ENCODE measurements at places on chromosomes 3 and 15. TPM values are rescaled to one million over a fixed set of nuclear protein-coding genes. Genes with fewer than 3 reads are reported as not detected.

GRCh38 chr15:93861956-93862741, 369.2 kb upstream of the MCTP2 start:
- no peak overlapping the region for H3K27ac ChIP-seq
- no peak overlapping the region for H3K4me3 ChIP-seq
- no peaks in the 10 kb centered on the region for H3K36me3 ChIP-seq
- no peaks in the 10 kb centered on the region for H3K4me1 ChIP-seq
- H3K27me3 ChIP-seq, result no peaks in the 10 kb centered on the region

DNA sequence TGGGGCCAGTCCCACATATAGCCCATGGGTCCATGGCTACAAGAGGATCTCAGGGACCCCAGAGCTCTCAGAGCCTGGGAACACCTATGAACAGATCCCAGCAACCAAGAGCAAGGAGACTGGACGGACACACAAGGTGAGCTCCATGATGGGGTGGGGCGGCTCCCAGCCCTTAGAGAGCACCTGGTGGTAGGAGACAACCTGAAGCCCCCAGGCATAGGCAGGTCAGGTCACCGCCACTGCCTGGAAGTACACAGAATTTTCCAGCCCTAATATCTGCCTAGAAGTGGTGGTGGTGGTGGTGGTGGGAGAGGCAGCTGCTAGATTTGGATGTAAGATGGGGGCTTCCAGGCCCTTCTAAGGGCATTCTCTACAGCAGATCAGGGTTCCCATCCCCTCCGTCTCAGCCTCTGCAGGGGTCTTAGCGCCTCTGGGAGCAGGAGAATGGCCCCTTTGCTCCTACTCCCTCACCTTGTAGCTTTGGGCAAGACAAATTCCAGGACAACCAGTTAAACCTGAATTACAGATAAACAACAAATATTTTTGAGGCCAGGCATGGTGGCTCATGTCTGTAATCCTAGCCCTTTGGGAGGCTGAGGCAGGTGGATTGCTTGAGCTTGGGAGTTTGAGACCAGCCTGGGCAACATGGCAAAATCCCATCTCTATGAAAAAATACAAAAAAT, 9.2 kb downstream of the SH2D7 start:
- H3K4me3 ChIP-seq, result no peak overlapping the region
- no peaks in the 10 kb centered on the region for H3K4me1 ChIP-seq
- peaks cover 19% of the 10 kb centered on the region for H3K27me3 ChIP-seq

GRCh38 chr3:42246091-42246490, 19.9 kb downstream of the CCK start:
- DNase-seq, result no peak
- peaks cover 32% of the 10 kb centered on the region for H3K27me3 ChIP-seq
- H3K27ac ChIP-seq, result no peak overlapping the region
- H3K4me1 ChIP-seq, result no peaks in the 10 kb centered on the region
- no peak overlapping the region for H3K4me3 ChIP-seq

- H3K36me3 ChIP-seq, result no peaks in the 10 kb centered on the region
- no peak overlapping the region for H3K27ac ChIP-seq
- H3K27me3 ChIP-seq, result peaks cover 5% of the 10 kb centered on the region
- no peak for DNase-seq
Measured at GRCh38 chr3:14869917-14870782, 51.4 kb downstream of the FGD5 start.

GOLGA6L7 gene
- polyA plus RNA-seq, result not detected

RBP2 gene
- polyA plus RNA-seq, result not detected

Measured in IMR-90 (cell line).